SW 1271 (cell line): ENCODE measurements at places on chromosomes 6 and 20.
A peak's percentile ranks its signal among the peaks of the same experiment; 100 is the strongest.

GRCh38 chr20:58579819-58580473 is 64.7 kb upstream of the APCDD1L start:
- DNase-seq: no peak

GRCh38 chr6:96065213-96065612 is 49.4 kb downstream of the FUT9 start:
- no peak for DNase-seq

- DNase-seq: peak; percentile 64
Measured at GRCh38 chr6:33417128-33417902, 592 bp downstream of the CUTA start.

GRCh38 chr20:44928595-44928994 is 18.7 kb downstream of the PABPC1L start:
- DNase-seq: no peak

GRCh38 chr20:25033265-25033923 is 24.5 kb downstream of the ACSS1 start:
- no peak for DNase-seq

- no peak for DNase-seq
Measured at GRCh38 chr20:59866338-59866737, 67.1 kb downstream of the SYCP2 start.

DNA sequence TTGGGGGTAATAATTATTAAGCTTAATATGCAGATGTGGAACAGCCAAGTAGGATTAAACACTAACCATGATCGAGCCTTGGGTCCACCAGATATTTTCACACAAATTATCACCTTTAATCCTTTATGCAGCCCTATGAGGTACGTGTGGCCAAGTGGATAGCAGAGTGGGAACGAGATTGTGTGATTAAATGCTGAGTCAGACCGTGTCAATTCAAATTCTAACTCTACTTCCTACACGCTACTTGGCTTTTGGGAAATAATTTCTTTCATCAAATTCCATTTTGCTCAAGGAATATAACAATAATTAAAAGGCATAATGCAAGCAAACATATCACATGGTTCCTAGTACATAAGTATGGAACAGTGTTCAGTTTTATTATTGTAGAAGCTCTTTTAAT is 329.2 kb downstream of the CBLN4 start:
- DNase-seq: no peak

- no peak for DNase-seq
Measured at GRCh38 chr6:75481394-75481793, 12.2 kb downstream of the FILIP1 start.

- no peak for DNase-seq
Measured at GRCh38 chr20:63564036-63564810, 9.8 kb downstream of the HELZ2 start.

GRCh38 chr6:12621754-12622153 is 94.8 kb upstream of the PHACTR1 start:
- DNase-seq: no peak

DNA sequence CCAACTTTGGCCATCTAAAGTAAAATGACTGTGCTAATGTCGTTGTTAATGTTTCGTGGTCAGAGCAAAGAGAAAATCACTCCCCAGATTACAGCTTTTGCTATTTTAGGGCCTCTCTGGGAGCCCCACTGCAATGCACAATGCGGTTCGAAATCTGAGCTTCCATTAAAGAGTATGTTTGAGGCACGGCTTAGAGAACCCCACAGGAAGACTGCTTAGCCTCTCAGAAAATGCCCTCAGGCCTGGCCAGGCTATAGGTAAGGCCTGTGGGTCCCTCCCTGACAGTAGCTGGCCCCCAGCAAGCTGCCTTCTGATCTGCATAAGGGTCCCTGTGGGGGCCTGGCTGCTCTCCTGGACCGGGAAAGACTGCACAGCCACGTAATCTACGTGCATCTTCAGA is 274.6 kb downstream of the PTPRT start:
- no peak for DNase-seq
